ENCODE measurements at places on chromosomes 3 and 15.

- H3K27ac ChIP-seq: peak overlapping the region; percentile 94
- H3K4me1 ChIP-seq: peaks cover 47% of the 10 kb centered on the region
- peak; percentile 40 for DNase-seq
Measured at GRCh38 chr3:45688194-45688881, 858 bp upstream of the SACM1L start.

- no peak overlapping the region for H3K27ac ChIP-seq
- no peaks in the 10 kb centered on the region for H3K36me3 ChIP-seq
- H3K4me3 ChIP-seq: peak overlapping the region; percentile 71
Measured at GRCh38 chr3:32817257-32817557, 590 bp upstream of the TRIM71 start.

- no peaks in the 10 kb centered on the region for H3K4me1 ChIP-seq
- DNase-seq: no peak
- H3K27ac ChIP-seq: no peak overlapping the region
- no peaks in the 10 kb centered on the region for H3K36me3 ChIP-seq
- no peak overlapping the region for H3K4me3 ChIP-seq
Measured at GRCh38 chr15:71687902-71688508, 122.3 kb upstream of the NR2E3 start.

DNA sequence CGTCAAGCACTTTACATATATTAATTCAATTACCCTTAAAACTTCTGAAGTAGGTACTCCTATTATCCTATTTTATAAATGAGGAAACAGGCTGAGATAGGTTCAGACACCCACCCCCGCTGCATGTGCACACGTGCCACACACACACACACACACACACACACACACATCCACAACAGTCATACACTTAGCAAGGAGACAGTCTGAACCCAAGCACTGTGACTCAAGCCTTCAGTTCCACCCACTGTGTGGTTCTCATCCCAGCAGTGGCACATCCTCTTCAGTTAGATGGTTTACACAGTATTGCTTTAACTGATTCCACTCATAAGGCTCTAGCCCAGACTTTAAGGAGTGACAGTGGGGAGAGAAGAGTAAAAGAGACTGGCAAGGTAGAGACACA is 91.1 kb upstream of the FGF7 start:
- H3K4me3 ChIP-seq: no peak overlapping the region
- peaks cover 13% of the 10 kb centered on the region for H3K36me3 ChIP-seq
- H3K27ac ChIP-seq: no peak overlapping the region
- no peaks in the 10 kb centered on the region for H3K4me1 ChIP-seq
- DNase-seq: no peak
- no peaks in the 10 kb centered on the region for H3K27me3 ChIP-seq

DNA sequence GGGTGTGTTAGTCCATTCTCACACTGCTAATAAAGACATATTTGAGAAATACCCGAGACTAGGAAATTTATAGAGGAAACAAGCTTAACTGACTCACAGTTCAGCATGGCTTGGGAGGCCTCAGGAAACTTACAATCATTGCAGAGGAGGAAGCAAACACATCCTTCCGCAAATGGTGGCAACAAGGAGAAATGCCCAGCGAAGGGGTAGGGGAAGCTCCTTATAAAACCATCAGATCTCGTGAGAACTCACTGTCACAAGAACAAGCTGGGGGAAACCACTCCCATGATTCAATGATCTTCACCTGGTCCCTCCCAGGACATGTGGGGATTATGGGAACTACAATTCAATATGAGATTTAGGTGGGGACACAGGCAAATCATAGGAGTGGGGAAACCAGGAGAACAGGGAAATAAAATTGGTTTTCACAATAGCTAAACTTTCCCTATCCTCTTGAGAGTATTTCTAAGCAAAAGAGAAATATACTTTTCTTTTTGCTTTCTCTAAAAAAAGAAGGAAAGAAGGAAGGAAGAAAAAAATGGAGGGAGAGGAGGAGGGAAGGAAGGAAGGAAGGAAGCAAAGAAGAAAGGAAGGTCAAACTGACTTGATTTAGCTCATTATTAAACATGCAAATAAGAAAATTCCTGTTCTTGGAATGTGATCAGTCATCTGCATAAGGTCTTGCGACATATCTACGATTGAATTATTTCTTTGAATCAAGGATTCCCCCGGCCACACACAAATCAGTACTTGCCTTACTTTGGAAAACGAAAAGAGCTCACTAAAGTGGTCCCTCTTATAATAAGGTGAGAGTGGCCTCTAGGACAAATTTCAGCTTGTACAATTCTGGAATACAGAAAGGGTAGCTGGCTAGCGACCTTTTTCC is 75.2 kb downstream of the LIPC start:
- peaks cover 26% of the 10 kb centered on the region for H3K4me1 ChIP-seq
- no peak overlapping the region for H3K4me3 ChIP-seq
- peaks cover 17% of the 10 kb centered on the region for H3K27me3 ChIP-seq
- H3K27ac ChIP-seq: no peak overlapping the region
- DNase-seq: no peak

GRCh38 chr15:51051776-51052175 is 42.9 kb downstream of the TNFAIP8L3 start:
- H3K27me3 ChIP-seq: peaks cover 50% of the 10 kb centered on the region
- no peaks in the 10 kb centered on the region for H3K36me3 ChIP-seq
- peaks cover 4% of the 10 kb centered on the region for H3K4me1 ChIP-seq
- DNase-seq: no peak

GRCh38 chr3:71250026-71250425 is 333.5 kb downstream of the FOXP1 start:
- no peak overlapping the region for H3K27ac ChIP-seq
- H3K36me3 ChIP-seq: peaks cover 3% of the 10 kb centered on the region
- no peak overlapping the region for H3K4me3 ChIP-seq
- no peaks in the 10 kb centered on the region for H3K27me3 ChIP-seq

- H3K4me1 ChIP-seq: no peaks in the 10 kb centered on the region
- H3K27ac ChIP-seq: no peak overlapping the region
- H3K4me3 ChIP-seq: no peak overlapping the region
- H3K27me3 ChIP-seq: no peaks in the 10 kb centered on the region
Measured at GRCh38 chr3:63477494-63478129, 174.9 kb upstream of the SNTN start.

DNA sequence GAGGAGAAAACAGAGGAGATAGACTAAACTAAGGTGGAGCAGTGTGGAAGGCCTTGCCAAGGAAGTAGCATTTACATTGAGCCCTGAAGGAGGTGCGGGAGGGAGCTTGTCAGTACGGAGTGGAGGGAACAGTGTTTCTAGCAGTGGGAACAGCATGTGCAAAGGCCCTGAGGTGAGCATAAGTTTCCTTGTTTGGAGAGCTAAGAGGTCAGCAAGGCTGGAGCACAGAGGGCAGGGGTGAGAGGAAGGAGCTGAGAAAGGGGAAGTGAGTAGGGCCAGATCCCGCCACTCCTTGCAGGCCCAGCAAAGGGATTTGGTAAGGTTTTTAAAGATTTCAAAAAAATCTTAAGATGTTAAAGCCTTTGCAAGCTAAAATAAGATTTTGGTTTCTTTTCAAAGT is 70.1 kb downstream of the HMCES start:
- H3K27me3 ChIP-seq: peaks cover 59% of the 10 kb centered on the region
- H3K27ac ChIP-seq: no peak overlapping the region
- no peaks in the 10 kb centered on the region for H3K36me3 ChIP-seq
- no peak for DNase-seq
- no peak overlapping the region for H3K4me3 ChIP-seq
- peaks cover 8% of the 10 kb centered on the region for H3K4me1 ChIP-seq

DNA sequence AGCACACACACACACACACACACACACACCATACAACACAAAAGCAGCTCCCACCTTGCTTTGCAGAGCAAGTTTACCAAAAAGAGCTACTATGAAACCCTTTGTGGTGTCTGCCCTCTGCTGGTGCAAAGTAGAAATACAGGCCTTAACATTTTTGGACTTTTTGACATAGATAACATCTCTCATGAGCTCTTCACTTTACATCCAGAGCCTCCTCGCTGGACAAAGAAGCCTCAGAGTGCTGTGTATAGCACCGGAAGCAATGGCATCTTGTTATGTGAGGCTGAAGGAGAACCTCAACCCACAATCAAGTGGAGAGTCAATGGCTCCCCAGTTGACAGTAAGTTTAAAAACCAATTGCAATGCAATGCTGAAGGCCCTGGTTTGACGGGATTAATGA is 157.9 kb downstream of the CHL1 start:
- H3K36me3 ChIP-seq: no peaks in the 10 kb centered on the region
- peak; percentile 27 for DNase-seq
- no peaks in the 10 kb centered on the region for H3K4me1 ChIP-seq
- H3K4me3 ChIP-seq: no peak overlapping the region
- H3K27ac ChIP-seq: no peak overlapping the region

GRCh38 chr3:185200639-185201038 is 47.8 kb upstream of the C3orf70 start:
- no peaks in the 10 kb centered on the region for H3K4me1 ChIP-seq
- H3K4me3 ChIP-seq: no peak overlapping the region
- no peak for DNase-seq

DNA sequence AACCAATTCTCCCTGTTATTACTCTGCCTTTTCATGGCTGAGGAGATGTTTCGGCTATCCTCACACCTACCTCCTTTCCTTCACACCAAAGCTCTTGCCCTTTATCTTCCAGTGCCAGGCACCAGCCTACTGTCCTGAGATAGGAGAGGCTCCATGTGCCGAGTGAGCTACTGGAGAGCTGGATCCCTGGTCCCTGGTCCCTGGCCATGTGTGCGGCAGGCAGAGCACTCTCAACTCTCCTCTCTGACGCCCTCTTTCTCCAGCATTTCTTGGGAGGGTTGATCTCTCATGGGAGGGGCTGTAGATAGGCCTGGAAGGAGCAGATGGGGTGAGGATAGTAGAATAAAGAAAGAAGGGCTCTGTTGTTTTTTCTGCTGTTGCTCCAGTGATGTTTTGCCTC is 277.1 kb upstream of the UMPS start:
- no peak overlapping the region for H3K4me3 ChIP-seq
- H3K27ac ChIP-seq: no peak overlapping the region
- no peaks in the 10 kb centered on the region for H3K36me3 ChIP-seq
- H3K27me3 ChIP-seq: peaks cover 22% of the 10 kb centered on the region
- H3K4me1 ChIP-seq: no peaks in the 10 kb centered on the region

- H3K4me1 ChIP-seq: no peaks in the 10 kb centered on the region
- H3K27me3 ChIP-seq: no peaks in the 10 kb centered on the region
- H3K36me3 ChIP-seq: no peaks in the 10 kb centered on the region
- no peak overlapping the region for H3K4me3 ChIP-seq
- no peak for DNase-seq
Measured at GRCh38 chr15:57227166-57227565, 149.1 kb upstream of the CGNL1 start.

DNA sequence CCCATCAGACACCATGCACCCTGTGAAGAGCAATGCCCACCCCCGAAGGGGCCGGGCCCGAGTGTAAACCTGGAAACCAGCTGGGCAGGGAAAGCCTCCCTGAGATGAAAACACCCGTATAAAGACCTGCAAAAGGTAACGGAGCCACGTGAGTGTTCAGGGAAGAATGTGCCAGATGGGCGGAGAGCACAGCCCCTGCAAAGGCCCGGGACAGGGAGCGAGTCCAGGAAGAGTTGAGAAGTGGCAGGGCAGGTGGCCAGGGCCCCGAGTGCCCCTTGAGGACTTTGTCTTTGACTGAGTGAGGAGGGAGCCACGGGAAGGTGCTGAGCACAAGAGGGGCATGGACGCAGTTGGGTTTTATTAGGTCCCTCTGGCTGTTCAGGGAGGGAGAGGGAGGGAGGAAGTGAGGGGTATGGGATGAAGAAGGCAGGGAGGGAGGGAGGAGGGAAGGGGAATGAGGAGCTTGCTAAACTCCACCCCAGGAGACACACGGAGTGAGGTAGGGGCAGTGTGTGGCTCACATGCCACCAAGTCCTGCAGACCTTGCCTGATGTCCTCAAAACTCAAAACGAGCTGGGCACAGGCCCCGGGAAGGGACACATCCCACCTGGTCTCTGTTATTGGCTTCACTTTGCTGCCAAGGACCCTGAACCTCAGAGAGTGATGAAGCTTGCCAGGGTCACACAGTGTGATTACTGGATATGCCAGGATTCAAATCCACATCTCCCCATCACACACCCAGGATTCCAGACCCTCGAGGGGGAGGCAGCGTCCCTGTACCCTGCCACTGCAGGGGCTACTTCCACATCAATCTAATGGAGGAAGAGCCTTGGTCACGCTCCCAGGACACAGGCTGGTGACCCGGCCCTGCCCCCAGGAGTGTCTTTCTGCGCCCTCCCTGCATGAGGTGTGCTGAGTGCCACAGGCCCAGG is 49.1 kb upstream of the IQSEC1 start:
- H3K4me1 ChIP-seq: no peaks in the 10 kb centered on the region
- no peak overlapping the region for H3K4me3 ChIP-seq
- peaks cover 20% of the 10 kb centered on the region for H3K27me3 ChIP-seq
- no peaks in the 10 kb centered on the region for H3K36me3 ChIP-seq

GRCh38 chr3:31546725-31547124 is 14.0 kb downstream of the STT3B start:
- no peak overlapping the region for H3K27ac ChIP-seq
- DNase-seq: no peak
- H3K27me3 ChIP-seq: no peaks in the 10 kb centered on the region
- peaks cover 49% of the 10 kb centered on the region for H3K36me3 ChIP-seq

GRCh38 chr3:181330257-181330656 is 340.7 kb upstream of the DNAJC19 start:
- no peaks in the 10 kb centered on the region for H3K36me3 ChIP-seq
- no peaks in the 10 kb centered on the region for H3K27me3 ChIP-seq
- no peak overlapping the region for H3K27ac ChIP-seq
- no peak for DNase-seq
- H3K4me3 ChIP-seq: no peak overlapping the region

DNA sequence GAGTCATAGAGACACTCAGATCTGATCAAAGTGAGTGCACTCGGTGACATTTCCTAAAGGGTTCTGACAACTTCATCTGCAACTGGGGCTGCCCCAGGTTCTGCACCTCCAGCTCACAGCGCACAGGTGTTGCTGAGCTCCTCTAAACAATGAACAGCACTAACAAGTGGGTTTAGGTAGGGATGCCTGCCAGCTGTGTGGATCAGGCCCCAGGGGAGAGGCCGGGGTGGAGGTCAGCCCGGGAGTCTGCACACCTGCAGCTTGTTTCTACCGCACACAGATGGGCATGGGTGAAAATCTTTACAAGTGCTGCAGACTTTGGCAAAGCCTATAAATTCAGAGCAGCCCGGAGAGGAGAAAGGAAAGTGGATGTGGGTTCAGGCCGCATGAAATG is 355 bp downstream of the FBXW12 start:
- no peak for DNase-seq
- H3K4me1 ChIP-seq: no peaks in the 10 kb centered on the region
- H3K36me3 ChIP-seq: no peaks in the 10 kb centered on the region
- peaks cover 9% of the 10 kb centered on the region for H3K27me3 ChIP-seq
- no peak overlapping the region for H3K27ac ChIP-seq

DNA sequence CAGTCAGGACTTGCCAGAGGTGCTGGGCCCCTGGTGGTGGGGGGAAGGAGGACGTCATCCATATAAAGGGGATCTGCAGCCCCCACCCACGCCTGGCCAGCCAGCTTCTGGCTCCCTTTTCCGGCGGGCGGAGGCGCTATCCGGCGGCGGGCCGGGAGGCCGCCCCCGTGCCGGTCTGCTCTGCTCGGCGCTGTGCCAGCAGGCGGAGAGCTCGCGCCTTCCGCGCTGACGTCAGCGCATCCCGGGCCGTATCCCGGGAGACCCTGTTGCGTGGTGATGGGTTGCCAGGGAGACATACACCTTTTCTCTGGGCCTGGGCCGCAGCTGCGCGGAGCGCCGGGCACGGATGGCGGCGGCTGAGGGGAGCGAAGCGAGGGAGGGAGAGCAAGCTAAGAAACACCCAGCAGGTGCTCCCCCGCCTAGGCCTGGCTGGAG is 1.1 kb downstream of the FAM131A start:
- H3K27ac ChIP-seq: no peak overlapping the region
- H3K4me3 ChIP-seq: no peak overlapping the region
- H3K36me3 ChIP-seq: peaks cover 9% of the 10 kb centered on the region
- H3K27me3 ChIP-seq: peaks cover 10% of the 10 kb centered on the region
- H3K4me1 ChIP-seq: peaks cover 42% of the 10 kb centered on the region
